ENCODE measurements at places on chromosomes 3 and 15.

GRCh38 chr3:25235466-25235865, 192.6 kb upstream of the RARB start:
- no peak for DNase-seq

- DNase-seq: no peak
These were observed 452.6 kb downstream of the OCA2 start for GRCh38 chr15:27646531-27646930.

GRCh38 chr15:79977431-79978054, 6.5 kb upstream of the BCL2A1 start:
- DNase-seq: no peak

GRCh38 chr15:33716025-33716424, 252.3 kb upstream of the CHRM5 start:
- peak; percentile 42 for DNase-seq

- peak; percentile 11 for DNase-seq
These were observed 51.2 kb upstream of the SAMMSON start for GRCh38 chr3:69948246-69948862.

GRCh38 chr3:177842743-177843734, 645.8 kb upstream of the TBL1XR1 start:
- peak; percentile 35 for DNase-seq

DNA sequence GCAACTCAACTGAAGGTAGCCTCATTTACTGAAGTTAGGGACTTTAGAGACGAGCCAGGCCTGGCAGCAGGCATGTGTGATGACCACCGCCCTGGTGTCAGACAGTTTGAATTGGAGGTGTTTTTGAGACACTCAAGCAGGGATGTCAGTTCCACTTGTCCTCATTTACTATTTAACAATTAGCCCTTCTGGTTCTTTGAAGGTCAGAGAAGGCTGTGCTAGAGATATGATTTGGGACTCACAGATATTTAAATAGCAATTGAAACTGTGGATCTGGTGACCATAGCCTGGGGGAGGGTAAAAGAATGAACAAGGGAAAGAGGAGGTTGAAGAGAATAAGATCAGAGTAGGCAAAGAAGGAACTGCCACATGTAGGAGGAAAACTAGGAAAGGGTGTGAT, 74.6 kb downstream of the REC114 start:
- DNase-seq: no peak

GRCh38 chr15:94397337-94397736, 166.0 kb downstream of the MCTP2 start:
- DNase-seq: no peak

DNA sequence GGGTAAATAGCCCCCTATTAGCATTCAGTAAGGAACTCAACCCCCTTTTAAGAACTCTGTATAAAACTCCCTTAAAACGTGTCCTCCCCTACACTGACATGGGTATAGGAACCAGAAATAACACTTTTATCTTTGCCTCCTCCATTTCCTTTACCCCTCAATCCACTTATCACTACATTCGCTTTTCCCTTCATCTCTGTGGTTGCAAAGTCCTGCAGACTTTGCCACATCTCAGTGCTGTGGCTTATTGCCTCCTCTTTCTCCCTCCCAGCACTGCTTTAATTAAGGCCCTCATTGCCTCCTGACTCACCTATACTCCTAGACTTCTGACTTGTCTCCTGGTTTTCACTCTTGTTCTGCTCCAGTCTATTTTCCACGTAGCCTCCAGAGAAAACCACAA, 94.3 kb upstream of the GADL1 start:
- DNase-seq: no peak

- no peak for DNase-seq
These were observed 24.9 kb upstream of the PLXNA1 start for GRCh38 chr3:126957776-126958637.

DNA sequence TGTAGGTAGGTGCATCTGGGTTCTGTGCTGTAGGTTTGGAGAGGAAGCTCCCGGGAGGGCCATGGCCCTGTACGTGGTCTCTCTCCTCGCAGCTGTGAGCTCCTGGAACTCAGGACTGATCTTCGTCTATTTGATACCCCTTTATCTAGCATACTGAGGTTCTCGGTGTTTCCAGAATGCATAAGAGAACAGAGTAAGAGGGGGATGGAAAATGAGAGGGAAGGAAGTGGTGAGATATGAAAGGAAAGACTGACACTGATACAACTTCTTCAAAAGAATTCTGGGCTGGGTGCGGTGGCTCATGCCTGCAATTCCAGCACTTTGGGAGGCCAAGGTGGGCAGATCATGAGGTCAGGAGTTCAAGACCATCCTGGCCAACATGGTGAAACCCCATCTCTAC, 90.7 kb downstream of the CHRD start:
- DNase-seq: no peak

DNA sequence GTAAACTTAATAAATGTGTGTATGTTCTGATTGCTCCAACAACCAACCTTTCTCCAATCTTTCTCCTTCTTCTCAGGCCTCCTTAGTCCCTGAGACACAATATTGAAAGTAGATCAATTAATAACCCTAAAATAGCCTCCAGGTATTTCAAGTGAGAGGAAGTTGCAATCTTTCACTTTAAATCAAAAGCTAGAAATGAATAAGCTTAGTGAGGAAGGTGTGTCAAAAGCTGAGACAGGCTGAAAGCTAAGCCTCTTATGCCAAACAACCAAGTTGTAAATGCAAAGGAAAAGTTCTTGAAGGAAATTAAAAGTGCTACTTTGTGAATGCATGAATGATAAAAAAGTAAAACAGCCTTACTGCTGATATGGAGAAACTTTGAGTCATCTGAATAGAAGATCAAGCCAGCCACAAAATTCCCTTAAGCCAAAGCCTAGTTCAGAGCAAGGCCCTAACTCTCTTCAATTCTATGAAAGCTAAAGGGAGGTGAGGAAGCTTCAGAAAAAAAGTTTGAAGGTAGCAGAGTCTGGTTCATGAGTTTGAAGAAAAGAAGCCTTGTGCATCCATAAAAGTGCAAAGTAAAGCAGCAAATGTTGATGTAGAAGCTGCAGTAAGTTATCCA, 38.6 kb downstream of the CCDC80 start:
- peak; percentile 60 for DNase-seq

DNA sequence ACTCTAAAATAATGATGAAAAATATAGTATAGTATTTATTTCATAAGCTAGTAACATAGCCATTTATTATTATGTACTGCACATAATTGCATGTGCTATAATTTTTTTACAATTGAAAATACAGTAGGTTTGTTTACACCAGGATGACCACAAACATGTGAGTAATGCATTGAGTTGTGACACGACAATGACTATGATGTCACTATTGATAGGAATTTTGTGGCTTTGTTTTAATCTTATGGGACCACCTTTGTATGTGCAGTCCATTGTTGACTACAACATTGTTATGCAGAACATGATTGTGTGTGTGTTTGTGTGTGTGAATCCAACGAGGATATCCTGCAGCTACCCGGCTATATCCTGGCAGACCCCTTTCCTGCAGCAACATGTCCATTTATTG, 372.2 kb upstream of the MCTP2 start:
- DNase-seq: no peak

DNA sequence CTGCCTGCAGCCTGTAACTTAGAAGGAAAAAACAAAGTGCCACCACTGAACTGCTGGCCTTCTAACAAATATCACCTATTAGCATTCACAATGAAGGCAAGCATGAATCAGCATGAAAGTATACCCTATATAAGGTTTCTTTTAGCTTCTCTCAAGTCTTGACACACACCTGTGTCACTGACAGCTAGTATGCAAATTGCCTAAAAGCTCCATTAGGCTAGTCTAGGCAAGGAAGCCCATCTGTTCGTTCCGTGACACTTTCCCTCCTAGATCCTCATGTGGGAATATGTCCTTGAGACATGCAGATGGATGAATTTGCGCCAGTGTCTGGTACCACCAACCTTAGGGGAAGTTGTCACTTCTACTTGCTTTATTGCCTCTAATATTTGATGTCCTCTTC, 129.3 kb downstream of the RBMS3 start:
- DNase-seq: no peak

- peak; percentile 39 for DNase-seq
These were observed 76.0 kb downstream of the WWTR1 start for GRCh38 chr3:149581681-149582370.

DNA sequence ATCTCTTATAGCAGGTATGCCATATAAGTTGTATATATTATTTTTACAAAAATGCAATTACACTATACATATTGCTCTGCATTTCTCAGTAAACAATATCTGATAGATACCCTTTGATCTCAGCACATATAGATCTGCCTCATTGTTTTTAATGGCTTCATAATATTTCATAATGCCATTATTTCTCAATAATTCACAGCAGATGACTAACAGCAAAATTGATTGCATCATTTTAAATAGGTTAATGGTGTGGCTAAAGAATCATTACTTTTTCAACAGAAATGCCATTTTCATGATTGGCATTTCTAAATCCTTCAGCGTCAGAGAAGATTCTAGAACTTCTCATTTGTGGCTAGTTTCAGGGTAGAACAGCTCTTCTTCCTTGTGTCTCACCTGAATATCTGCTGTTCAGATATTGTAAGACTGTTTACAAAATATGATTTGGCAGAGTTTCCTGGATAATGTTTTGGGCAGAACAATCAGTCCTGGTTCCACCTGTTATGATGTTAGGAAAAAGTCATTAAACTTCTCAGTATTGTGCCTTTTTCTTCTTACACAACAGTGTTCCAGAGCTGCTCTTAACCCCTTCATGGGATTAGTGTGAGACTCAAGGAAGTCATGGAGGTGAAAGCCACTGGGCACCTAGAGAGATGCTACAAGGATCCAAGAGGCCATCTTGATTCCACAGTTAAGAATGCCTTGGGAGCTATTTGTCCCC, 397.6 kb upstream of the THBS1 start:
- no peak for DNase-seq

DNA sequence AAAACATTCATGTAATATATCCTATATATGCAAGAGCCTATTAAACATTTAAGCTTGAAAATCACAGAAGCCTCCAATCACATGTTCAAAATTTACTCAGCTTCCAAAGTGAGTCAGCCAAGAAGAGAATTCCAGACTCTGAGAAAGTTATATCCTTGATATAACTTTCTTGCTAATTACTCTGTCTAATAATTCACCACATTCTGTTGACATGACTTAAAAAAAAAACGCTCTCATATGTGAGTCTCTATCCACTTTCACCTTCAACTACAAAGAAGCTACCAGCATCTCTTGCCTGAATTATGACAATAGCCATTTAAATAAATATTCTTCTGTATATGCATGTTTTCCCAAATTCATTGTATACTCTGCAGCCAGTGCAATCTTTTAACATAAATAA, 1116.3 kb upstream of the CADM2 start:
- DNase-seq: no peak

DNA sequence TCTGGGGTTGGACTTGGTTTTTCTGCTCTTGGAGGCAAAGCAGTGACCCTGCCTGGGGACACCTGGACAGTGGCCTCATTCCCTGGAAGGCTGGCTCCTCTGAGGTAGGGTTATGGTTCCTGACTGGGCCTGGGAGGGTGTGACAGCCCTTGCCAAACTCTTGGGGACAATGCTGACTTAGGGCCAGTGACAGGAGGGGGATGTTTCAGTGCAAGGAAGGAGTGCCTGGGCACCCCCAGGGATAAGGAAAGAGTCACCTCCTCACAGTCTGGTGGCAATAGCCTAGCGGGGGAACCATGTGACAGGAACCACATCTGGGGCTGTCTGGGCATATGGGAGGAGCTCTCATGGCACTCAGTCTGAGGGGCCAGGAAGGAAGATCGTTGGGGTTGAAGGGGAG, 91.8 kb downstream of the ABHD5 start:
- DNase-seq: no peak

DNA sequence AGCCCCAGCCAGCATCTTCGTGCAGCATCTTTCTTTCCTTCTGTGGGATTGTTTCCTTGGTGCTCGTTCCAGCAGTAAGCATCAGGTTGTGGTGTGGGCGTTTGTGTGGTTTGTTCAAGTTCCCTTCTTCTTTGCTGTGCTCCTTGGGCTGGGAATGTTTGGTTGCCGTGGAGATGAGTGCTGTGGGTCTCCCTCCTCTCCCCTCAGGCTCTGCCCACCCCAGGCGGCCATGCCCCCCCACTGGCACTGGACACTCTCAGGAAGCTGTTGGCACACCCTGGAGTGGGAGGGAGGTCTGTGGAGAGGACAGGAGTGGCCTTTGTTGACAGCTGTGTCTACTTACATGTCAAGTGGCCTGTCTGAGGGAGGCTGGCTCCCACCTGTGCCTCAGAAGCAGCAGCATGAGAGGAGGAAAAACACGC, 46.5 kb upstream of the SACM1L start:
- no peak for DNase-seq

GRCh38 chr3:37140899-37141541, 33.4 kb downstream of the LRRFIP2 start:
- no peak for DNase-seq

- peak; percentile 32 for DNase-seq
These were observed 141.4 kb upstream of the MRPS22 start for GRCh38 chr3:139202226-139202958.
